Astrocyte of the cerebellum (primary cell): ENCODE measurements at places on chromosomes 1 and 21.

- peak; percentile 18 for DNase-seq
Observed at GRCh38 chr1:80582980-80583379, 1217.8 kb upstream of the ADGRL2 start.

- DNase-seq = no peak
Observed at GRCh38 chr1:164433141-164433817, 125.7 kb upstream of the PBX1 start.

DNA sequence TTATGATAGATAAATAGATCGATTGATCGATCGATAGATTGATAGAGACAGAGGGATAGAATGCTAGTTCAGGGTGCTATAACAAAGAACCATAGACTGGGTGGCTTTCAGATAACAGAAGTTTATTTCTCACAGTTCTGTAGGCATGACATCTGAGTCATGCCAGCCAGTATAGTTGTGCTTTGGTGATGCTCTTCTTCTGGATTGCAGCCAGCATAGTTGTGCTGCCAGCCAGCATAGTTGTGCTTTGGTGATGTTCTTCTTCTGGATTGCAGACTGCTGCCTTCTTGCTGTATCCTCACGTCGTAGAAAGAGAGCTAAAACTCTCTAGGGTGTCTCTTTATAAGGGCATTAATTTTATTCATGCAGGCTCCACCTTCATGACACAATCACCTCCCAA lies 860.8 kb downstream of the BRINP3 start:
- no peak for DNase-seq

DNA sequence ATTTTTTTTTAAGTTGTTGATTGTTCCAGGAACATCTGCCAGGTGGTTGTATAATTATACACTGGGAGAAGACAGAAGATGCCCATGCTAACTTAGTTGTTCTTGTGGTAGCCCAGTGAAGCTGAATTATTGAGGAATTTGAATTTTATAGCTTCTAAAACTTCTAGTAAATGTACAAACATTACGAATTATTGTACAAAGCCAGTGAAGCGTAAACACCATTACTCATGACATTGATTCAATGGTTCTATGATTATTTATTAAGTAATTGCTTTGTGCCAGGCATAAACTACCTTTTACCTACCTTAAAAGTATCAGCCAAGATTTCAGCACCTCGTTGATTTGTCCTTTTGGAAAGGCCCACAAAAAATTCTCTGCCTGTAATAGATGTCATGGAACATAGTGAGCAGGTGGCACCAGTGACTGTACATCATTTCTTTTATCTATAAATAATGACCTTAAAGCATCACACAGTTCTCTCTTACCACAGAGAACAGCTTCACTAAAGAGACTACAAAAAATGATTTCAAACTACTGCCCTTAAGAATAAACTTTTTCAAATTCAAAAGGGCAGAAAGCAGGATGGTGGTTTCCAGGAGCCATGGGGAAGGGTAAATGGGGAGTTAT lies 74.9 kb upstream of the BCL10 start:
- no peak for DNase-seq

DNA sequence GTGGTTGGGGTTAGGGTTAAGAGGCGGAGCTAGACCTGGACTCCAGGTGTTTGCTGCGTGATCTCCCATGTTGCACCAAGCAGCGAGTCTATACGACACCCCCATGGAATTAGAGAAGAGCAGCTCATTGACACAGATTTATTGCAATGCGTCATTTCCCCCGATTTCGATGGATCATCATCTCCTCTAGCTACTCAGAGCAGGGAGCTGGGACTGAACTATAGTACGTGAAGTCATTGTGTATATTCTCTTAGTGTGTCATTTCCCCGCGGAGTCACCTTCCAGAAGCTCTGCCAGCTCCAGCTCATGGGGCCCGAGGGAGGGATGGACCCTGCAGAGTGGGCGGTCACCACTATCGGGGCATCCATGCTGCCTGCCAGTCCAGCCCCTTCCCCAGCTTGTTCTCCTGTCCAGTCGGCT lies 7.5 kb upstream of the C2CD2 start:
- no peak for DNase-seq

- DNase-seq = no peak
Observed at GRCh38 chr1:42999308-42999707, 40.6 kb upstream of the SLC2A1 start.

GRCh38 chr1:150749720-150750311 lies 15.8 kb downstream of the CTSS start:
- DNase-seq = no peak

GRCh38 chr1:30229557-30229956 lies 493.8 kb downstream of the MATN1 start:
- no peak for DNase-seq

DNA sequence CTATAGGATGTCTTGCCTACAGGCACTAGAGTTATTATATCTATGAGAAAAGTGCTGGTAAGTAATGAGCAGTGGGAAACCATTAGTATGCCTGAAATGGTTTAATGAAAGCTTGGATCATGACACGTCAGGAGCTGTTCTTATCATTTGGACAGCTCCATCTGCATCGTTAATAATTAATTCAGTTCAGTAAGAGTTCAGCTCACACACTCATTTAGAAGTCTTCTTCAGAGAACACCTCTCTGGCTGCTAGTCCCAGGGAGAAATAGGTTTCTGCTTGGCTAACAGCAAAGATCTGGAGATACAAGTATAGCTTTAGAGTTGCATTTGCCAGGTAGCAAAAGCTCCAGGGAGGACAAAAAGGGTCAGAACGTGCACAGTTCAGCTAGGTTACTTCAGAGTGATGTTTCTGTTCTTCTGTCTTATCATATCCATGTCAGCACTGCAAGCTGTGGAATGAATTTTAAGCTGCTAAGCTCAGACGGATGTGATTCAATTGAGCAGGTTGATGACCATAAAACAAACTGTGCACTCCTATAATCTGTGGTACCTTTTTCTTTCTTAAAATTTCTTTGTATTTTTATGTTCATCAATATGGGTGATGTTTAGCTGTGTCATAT lies 173.6 kb downstream of the ADGRL2 start:
- no peak for DNase-seq

GRCh38 chr1:40303051-40303771 lies 13.9 kb downstream of the COL9A2 start:
- no peak for DNase-seq

GRCh38 chr1:67482733-67483482 lies 52.7 kb upstream of the SERBP1 start:
- DNase-seq = no peak

GRCh38 chr1:182841368-182841988 lies 2.3 kb downstream of the DHX9 start:
- DNase-seq = peak; percentile 36

GRCh38 chr1:87399701-87400100 lies 71.0 kb downstream of the LMO4 start:
- DNase-seq = no peak

DNA sequence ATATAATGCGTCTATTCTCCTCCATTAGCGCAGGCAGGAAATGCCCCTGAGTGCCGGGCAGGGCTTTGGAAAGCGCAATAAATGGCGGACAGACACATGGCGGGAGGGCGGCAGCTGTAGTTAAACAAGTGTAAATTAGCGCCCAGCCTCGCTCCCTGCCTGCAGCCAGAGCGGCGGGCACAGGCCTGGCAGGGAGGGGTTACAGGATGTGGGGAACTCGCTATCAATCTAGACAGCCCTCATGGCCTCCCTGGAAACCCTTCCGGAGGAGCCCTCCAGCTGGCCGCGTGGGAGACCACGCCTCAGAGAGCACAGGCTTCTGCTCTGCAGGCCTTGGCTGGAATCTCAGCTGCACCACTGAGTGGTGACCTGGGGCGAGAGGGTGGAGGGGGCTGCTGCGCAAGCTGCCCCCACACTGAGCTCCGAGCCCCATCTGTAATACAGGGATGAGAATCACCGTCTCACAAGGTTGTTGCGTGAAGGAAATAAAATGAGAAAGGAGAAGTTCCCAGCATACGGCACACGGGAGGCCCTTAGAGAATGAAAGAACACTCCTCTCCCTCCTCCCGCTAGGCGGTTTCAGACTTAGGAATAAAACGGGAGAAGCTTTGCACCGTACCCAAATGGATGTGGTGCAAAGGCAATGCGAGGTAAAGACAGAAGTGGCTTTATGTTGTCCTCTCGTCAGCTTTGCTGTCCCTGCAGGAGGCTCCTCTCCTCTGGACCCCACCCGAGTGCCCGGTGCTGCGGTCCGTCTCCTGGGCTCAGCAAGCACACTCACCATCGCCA lies 167.2 kb upstream of the POU3F1 start:
- DNase-seq = no peak

DNA sequence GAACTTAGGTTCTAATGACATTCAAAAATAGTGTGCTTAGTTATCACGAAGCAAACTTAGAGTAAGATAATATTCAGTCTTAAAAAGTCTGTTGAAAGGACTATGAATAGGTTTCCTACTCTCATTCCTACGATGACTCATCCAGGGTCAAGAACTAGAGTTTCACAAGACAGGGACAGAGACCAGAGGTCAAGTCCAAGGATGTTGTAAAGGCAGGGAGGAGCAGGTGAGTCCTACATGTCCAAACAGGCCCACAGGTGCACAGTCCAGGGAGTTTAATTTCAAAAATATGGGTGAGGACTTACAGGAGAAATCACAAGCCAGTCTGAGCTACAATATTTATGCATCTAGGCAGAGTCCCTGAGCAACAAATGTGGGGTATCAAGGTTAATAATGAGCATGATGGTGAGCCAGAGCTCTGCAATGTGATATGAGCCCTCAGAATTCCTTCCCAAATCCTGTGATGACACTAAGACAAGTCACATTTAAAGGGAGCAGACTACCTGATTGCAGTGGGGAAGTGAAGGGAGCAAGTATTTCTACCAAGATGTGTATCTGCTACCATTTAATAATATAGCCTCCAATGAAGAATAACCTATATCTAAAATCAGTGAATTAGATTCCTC lies 100.0 kb upstream of the NRIP1 start:
- no peak for DNase-seq
